ENCODE measurements at places on chromosomes 6 and 20. TPM values are rescaled to one million over a fixed set of nuclear protein-coding genes. Genes with fewer than 3 reads are reported as not detected.

DNA sequence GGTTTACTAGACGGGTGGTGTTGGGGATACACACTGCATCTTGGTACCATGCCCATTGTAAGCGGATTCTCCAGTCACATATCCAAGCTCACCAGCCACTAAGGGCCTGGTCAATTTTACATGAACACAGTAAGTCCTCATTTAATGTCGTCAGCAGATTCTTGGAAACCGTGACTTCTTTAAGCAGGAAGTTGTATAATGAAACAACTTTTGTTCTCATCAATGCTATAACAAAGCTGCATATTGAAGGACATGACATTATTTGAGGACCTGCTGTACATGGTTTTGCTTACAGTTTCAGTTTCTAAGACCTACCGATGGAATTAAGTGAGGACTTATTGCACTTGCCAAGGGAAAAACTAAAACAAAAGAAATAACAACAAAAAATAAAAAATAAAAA, 295.6 kb downstream of the SYNE1 start:
- no peaks in the 10 kb centered on the region for H3K27me3 ChIP-seq
- no peak overlapping the region for H3K27ac ChIP-seq
- no peaks in the 10 kb centered on the region for H3K4me1 ChIP-seq
- H3K36me3 ChIP-seq, result peaks cover 65% of the 10 kb centered on the region

DNA sequence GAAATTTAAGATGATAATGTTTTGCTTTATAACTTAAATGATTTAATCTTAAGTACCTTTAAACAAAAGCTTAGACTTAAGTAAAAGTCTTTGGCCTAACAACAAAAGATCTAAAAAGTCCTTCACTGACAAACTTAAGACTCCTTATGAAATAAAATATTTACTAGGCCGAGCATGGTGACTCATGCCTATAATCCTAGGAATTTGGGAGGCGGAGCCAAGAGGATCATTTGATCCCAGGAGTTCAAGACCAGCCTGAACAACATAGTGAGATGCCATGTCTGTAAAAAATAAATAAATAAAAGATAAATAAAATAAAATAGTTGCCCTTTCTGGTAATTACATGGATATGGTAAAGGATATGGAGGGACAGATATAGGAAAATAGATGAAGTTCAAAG, 12.4 kb downstream of the KATNA1 start:
- H3K4me3 ChIP-seq, result no peak overlapping the region
- no peaks in the 10 kb centered on the region for H3K27me3 ChIP-seq
- DNase-seq, result no peak
- H3K36me3 ChIP-seq, result peaks cover 4% of the 10 kb centered on the region

DNA sequence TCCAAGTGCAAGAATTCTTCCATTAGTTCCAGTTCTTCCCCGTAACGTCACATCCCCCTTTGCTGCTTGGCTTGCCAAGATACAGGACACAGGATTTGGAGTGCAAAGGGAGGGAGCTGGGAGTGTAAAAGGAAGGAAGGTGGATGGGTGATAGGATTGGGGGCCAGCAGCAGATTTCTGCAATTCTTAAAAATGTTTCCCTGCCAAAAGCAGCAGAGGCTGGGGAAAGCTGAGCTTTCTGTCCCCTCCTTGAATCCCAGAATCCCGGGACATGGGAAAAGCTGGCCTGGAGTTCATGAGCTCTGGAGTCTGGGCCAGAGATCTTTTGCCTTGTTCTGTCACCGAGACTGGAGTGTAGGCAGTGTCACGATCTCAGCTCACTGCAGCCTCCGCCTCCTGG, 60.0 kb upstream of the EPB41L1 start:
- peaks cover 27% of the 10 kb centered on the region for H3K4me1 ChIP-seq
- peaks cover 14% of the 10 kb centered on the region for H3K27me3 ChIP-seq
- peak overlapping the region; percentile 82 for H3K4me3 ChIP-seq
- H3K27ac ChIP-seq, result peak overlapping the region; percentile 35

- H3K4me1 ChIP-seq, result peaks cover 15% of the 10 kb centered on the region
- H3K36me3 ChIP-seq, result no peaks in the 10 kb centered on the region
- H3K27me3 ChIP-seq, result no peaks in the 10 kb centered on the region
- H3K4me3 ChIP-seq, result no peak overlapping the region
Observed at GRCh38 chr6:155351273-155352129, 37.2 kb upstream of the TFB1M start.

- H3K4me3 ChIP-seq, result no peak overlapping the region
- no peak for DNase-seq
- H3K36me3 ChIP-seq, result no peaks in the 10 kb centered on the region
- H3K27ac ChIP-seq, result no peak overlapping the region
Observed at GRCh38 chr6:95581073-95581472, 3.7 kb downstream of the MANEA start.

GRCh38 chr6:62465206-62465605, 179.2 kb upstream of the KHDRBS2 start:
- H3K4me3 ChIP-seq, result no peak overlapping the region
- H3K36me3 ChIP-seq, result no peaks in the 10 kb centered on the region
- no peak overlapping the region for H3K27ac ChIP-seq
- no peaks in the 10 kb centered on the region for H3K27me3 ChIP-seq
- DNase-seq, result no peak
- no peaks in the 10 kb centered on the region for H3K4me1 ChIP-seq

The ACOT8 gene
- total RNA-seq, result 29.8 TPM

The IL17F gene
- total RNA-seq, result not detected

The NOX3 gene
- total RNA-seq, result not detected

The TMEM30A gene
- total RNA-seq, result 128 TPM

The ATP9A gene
- total RNA-seq, result 48.9 TPM
